Bronchial epithelial cell (primary cell): ENCODE measurements at places on chromosomes 16 and 17. TPM values are rescaled to one million over a fixed set of nuclear protein-coding genes. Genes with fewer than 3 reads are reported as not detected.

- peak; percentile 55 for DNase-seq
Measured at GRCh38 chr17:73628642-73629552, 15.3 kb downstream of the SDK2 start.

DNA sequence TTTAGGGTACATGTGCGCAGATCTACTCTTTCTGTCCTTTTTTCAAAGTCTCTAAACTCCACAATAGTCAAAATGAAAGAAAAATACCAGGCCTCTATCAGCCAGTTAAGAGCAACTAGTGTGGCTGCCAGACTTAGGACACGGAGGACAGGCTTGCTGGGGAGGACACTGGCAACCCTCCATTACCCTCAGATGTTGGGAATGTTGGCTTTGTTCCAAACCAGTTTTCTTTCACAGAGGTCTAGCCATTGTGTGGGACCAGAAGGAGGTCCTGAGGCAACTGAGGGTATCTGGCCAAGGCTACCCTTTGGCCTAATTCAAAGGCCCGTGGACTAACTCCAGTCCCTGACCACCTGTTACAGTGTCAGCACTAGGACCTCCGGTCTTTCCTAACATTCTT, 51.2 kb upstream of the MED9 start:
- DNase-seq, result no peak

DNA sequence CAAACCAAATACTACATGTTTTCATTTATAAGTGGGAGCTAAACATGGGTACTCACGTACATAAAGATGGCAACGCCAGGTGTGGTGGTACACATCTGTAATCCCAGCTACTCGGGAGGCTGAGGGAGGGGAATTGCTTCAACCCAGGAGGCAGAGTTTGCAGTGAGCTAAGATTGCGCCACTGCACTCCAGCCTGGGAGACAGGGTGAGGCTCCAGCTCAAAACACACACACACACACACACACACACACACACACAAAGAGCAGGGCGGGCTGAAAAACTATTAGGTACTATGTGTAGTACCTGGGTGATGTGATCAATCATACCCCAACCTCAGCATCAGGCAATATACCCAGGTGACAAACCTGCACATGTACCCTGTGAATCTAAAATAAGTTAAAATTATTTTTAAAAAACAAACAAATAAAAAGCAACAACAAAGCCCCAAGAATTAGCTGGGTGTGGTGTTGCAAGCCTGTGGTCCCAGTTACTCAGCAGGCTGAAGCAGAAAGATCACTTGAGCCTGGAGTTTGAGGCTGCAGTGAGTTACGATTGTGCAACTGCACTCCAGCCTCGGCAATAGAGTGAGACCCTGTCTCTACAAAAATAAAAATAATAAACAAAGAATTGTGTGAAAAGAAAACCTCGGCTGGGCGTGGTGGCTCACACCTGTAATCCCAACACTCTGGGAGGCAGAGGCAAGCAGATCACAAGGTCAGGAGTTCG, 11.9 kb upstream of the FAAP100 start:
- peak; percentile 41 for DNase-seq

- no peak for DNase-seq
Measured at GRCh38 chr17:50949128-50949988, 83.2 kb upstream of the TOB1 start.

GRCh38 chr17:54177606-54178308, 355.0 kb downstream of the KIF2B start:
- no peak for DNase-seq

DNA sequence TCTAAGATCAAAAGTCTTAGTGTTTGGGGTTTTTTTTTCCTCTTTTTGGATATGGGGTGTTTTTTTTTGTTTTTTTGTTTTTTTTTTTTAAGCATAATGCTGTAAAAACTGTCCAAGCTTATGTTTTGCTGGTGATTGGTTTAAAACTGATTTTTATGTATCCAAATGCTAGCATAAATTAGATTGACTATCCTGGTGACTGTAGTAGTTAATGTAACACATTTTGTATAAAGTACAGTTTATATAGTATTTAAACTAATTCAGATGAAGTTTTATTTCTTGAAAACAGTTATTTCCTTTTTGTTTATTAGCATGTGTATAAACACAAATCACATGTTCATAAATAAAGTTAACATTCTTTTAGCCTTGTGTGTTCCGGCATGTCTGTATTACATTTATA, 10.9 kb downstream of the RBBP6 start:
- DNase-seq, result no peak

KRT40 gene
- 0.13 TPM in 1 of 2 replicates, not detected in the other for total RNA-seq

MYH11 gene
- under 0.01 TPM in 1 of 2 replicates, not detected in the other for total RNA-seq

- no peak for DNase-seq
Measured at GRCh38 chr16:88993946-88994600, 17.1 kb upstream of the CBFA2T3 start.

- DNase-seq, result peak; percentile 11
Measured at GRCh38 chr17:33389504-33390135, 96.5 kb upstream of the ASIC2 start.

DNA sequence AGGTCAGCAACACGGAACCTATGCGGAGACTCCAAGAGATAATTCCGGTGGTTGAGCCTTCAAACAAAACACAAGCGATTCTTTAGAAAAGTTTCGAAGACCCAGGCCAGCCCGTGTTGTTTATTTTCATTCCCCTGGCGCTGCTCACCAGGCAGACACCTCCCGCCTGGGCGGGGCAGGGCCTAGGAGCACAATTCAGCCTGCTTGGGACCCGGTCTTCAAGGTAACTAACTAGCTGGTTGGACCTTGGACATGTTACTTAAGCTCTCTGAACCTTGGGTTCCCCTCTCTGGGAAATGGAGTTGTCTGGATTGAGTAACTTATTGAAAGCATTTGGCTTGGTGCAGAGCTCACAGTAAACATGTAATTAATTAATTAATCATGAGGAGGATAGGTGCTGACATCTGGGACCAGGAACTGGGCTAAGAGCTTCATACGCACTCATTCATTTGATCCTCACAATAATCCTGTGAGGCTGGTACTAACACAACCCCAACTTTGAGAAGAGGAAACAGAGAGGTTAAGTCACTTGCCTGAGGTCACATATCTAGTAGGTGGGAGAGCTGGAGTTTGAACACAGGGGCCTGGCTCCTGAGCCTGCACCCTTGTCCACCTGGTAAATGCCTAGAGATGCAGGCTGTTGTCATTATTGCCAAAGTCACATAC, 125.3 kb upstream of the SMURF2 start:
- no peak for DNase-seq

KRT32 gene
- total RNA-seq, result 0.13 TPM in 1 of 2 replicates, not detected in the other

DNA sequence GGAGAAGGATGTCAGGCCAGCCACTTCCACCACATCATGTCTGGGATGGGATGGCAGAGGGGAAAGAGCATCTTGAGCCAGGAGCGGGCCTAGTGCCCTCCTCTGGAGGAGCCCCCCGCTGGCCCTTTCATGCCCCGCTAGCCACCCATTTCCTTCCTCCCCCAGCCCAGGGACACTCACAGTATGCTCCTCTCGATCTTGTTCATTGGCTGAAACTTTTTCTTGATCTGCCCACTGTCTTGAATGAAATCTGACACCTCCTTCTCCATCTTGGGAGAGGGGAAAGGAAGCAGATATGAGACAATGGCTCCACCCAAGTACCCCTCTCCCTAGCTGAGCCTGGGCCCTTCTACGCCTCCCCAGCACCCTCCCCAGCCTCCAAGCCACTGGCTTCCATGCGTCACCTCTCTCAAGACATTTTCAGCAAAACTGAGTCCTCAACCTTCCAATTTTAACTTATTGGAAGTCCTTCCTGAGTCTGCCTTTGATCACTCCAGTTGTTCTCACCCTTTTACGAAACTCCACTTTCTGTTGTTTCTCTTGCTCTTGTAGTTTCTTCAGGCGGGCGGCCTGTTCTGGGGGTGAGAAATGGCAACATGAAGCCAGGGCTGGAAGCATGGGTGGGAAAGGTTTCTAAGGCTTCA, 7.2 kb downstream of the SPAG7 start:
- DNase-seq, result no peak

DNA sequence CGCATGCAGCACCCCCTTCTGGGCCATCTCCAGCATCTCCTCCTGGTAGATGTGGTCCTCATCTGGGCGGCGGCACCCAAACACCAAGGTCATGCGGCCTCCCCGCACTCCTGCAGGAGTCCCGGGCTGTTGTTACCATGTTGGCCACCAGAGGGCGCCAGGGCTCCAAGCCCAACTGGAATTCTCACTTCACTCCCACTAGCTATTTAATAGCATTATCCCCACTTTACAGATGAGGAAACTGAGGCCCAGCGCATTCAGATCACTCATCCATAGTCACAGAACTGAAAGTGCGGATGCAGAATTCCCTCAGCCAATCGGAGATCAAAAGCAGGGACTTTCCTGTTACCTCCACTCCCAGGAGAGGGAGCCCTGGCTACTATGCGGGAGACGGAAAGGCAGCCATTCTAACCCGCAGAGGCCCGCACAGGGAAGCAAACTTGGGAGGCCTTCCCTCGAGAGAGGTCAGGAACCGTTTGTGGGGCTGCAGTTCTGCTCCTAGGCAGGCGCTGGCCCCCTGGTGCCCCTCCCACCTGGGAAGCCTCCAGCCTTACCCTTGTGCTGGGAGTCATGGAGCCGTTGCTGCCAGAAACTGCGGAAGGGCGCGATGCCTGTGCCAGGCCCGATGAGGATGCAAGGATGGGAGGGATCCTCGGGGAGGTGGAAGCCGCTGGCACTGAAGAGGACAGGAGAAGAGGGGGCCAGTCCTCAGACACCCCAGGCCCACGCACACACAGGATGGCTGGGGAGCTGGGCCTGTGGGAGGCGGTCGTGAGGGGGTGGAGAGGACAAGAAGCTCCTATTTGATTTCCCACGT, 40.1 kb downstream of the NOS2 start:
- DNase-seq, result peak; percentile 8

- DNase-seq, result peak; percentile 63
Measured at GRCh38 chr17:50452630-50453300, 15.9 kb downstream of the CHAD start.

GRCh38 chr17:26775219-26775822, 518.6 kb upstream of the WSB1 start:
- no peak for DNase-seq

C16orf74 gene
- total RNA-seq, result 157 and 167 TPM in 2 replicates

DNA sequence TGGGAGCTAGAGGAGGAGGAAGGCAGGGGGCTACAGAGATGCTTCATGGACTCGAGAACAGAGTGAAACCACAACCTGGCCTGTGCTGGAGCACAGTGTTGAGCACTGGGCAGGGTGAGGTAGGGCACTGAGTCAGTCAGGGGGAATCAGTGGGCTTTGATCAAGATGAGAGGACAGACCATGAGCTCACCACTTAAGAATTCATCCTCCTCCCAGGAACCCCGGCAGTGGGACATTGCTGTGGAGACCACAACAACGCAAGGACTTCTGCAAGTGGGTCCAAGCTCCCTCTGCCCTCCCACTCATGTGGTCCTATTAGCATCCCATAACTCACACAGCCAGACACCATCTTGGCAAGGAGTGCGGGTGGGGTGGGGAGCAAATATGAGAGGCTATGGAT, 1.7 kb upstream of the CES5A start:
- DNase-seq, result no peak

DNA sequence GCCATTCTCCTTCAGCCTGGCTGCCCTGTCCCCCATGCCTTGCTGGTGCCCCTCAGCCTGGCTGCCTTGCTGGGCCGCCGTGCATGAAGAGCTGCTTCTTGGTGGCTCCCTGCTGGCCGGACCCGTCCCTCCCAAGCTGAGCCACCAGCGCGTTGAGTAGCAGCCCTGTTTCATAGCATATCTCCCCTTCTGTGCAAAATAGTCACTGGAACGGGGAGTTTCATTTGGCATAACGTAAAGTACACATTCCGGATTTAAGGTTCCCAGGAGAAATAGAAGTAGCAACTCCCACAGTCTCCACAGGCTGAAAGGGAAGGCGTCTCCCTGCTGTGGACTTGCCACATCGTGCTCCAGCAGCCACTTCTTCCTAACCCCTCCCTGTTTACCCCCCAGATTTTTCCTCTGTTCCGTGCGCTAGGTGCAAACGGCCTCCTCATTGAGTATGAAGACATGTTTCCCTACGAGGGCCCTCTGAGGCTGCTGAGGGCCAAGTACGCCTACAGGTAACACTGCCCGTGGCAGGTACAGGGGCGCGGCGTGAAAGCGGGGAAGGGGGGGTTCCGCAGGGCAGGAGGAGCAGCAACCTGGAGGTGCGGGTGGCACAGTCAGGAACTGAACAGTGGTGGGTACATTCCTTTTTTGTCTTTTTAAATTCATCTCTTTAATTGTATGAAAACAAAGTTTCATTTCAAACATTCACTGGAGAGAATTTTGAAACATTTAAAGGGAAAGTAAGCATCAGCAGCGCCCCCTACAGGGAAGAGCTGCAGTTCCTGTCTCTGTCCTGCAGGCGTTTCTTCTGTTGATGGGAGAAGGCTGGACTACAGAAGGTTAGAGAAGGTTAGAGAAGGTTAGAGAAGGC, 5.8 kb upstream of the OGFOD3 start:
- peak; percentile 9 for DNase-seq

C16orf92 gene
- not detected in 2 replicates for total RNA-seq

KRT23 gene
- total RNA-seq, result 12.9 and 29.4 TPM in 2 replicates

DNA sequence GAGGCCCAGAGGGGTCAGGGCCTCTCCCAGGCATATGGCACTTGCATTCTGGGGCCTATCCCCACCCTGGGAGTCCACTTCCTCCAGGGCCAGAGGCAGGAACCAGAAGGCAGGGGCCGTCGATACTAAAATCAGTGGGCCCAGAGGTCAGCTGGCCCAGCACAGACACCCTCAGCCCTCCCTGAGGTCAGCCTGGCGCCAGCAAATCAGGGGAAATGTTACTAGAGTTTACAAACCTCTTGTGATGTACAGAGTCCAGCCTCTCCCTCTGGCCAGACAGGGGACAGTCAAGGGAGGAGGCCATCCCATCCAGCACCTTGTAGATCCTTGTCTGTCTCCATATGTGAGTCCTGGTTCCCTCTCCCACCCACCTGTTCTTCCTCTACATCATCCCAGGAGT, 10.8 kb downstream of the CDH5 start:
- no peak for DNase-seq

DNA sequence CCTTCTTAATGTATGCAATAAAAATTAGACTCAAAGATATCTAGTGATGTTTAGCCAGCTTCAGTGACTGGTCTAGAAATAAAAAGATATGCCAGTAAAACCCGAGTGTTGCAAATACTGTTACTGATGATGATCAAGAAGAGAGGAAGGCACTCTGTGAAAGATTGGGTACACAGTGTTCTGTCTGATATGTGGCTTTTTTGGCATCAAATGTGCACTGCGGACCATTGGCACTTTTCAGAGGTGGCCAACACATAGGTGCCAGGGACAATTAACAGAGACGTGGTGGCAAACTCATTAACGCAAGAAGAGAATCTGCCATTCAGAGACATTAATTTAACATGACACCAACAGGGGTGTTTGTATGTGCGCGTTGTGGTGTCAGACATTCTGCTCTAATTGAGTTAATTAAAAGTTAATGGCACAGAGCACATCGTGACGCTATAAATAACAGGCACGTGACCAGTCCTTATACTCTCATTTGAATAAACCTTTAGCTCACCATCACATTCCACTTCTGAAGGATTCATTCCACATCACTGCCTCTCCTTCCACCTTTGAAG, 549.3 kb upstream of the HSBP1 start:
- DNase-seq, result no peak

- peak; percentile 8 for DNase-seq
Measured at GRCh38 chr17:38585056-38585917, 20.5 kb downstream of the SRCIN1 start.

KRT31 gene
- total RNA-seq, result 0.26 TPM in 1 of 2 replicates, not detected in the other
